Activated T-cell treated with anti-CD3 and anti-CD28 coated beads, Interleukin-2, amount 50 U/mL, for 24 hours (primary cell): ENCODE measurements at places on chromosomes 16 and 17.

GRCh38 chr16:11580451-11581086 is 6.2 kb downstream of the LITAF start:
- no peak for DNase-seq

GRCh38 chr16:55323637-55324271 is at the start of gene IRX6:
TSS of gene IRX6 (plus strand) at chr16:55324203. CDS start at chr16:55325092, 889 bp downstream.
- DNase-seq: no peak

DNA sequence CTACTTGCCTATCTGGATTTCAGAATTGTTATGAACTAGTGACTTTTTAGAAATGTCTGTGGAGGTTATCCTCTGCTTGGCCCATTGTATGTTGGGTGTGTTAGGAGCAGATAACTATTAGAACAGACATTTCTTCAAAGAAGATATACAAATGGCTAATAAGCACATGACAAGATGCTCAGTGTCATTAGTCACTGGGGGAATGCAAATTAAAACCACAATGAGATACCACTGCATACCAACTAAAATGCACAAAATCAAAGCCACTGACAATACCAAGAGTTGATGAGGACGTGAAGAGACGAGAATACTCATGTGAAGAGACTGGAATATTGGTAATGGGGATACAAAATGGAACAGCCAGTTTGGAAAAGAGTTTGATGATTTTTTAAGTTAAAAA is 39.2 kb downstream of the CEP112 start:
- no peak for DNase-seq

GRCh38 chr17:41784207-41784744 is 2.2 kb downstream of the JUP start:
- DNase-seq: no peak

- no peak for DNase-seq
Observed at GRCh38 chr16:17154981-17155380, 315.8 kb downstream of the XYLT1 start.

DNA sequence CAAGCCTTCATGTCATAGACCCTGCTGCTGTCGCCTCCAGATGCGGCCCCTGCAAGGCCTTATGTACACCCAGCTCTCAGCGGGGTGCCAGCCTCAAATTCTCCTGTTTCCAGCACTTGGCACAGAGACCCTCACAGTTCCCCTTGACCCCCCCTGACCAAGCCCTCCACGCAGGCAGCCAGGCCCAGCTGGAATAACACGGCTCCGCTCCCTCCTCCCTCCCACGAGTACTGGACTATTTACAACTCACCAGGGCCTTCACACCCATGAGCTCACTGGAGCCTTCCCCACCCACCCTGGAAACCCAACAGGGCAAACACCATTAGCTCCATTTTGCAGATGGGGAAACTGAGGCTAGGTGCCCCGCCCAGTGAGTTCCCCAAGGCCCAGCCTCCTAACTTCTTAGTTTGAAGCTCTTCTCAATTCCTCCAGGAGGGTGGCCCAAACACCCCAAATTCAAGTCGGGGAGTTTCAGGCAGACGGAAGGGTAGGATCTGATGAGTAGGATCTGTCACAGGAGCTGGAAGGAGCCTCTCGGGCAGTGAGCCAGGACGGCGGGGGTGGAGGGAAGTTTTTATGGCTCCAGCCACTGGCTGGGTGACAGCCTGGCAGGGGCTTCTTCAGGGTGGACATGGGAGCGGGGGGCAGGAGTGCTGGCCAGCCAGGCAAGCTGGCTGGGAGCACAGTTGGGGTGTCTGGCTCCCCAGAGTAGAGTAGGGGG is 17.5 kb upstream of the DLX4 start:
- no peak for DNase-seq

DNA sequence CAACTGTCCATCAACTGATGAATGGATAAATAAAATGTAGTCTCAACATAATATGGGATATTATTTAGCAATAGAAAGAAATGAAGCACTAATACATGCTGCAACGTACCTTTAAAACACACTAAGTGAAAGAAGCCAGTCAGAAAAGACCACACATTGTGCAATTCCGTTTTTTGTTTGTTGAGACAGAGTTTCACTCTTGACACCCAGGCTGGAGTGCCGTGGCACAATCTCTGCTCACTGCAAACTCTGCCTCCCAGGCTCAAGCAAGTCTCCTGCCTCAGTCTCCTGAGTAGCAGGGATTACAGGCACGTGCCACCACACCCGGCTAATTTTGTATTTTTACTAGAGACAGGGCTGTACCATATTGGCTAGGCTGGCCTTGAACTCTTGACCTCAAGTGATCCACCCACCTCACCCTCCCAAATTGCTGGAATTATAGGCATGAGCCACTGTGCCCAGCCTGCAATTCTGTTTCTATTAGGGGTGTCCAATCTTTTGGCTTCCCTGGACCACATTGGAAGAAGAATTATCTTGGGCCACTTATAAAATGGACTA is 40.1 kb downstream of the SCNN1B start:
- DNase-seq: no peak

- DNase-seq: no peak
Observed at GRCh38 chr16:46970089-46970488, 3.4 kb downstream of the DNAJA2 start.

GRCh38 chr17:75734674-75735294 is 13.5 kb downstream of the ITGB4 start:
- no peak for DNase-seq
